ENCODE measurements at places on chromosomes 4 and X. TPM values are rescaled to one million over a fixed set of nuclear protein-coding genes. Genes with fewer than 3 reads are reported as not detected.

GRCh38 chr4:176210579-176211296 lies 15.4 kb upstream of the SPATA4 start:
- DNase-seq = no peak

DNA sequence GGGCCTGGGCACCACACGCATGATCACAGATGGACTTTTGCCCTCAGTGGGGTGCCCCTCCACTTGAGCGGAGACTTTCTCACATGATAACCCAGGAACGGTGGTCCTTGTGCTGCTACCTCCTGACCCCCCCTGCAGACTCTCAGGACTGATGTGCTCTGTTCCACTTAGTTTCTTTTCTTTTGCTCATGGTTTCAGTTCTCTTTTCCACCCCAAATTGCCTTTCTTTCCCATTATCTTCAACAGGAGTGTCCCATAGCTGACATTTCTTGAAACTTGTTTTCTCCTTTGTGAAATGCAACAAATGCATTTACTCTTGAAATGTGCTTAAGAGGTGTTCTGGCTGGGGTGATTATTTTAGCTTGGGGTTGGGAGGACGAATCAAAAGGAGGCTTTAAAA lies 9.0 kb downstream of the MPC1L start:
- DNase-seq = no peak

- DNase-seq = no peak
These were observed 46.5 kb downstream of the HADH start for GRCh38 chr4:108036213-108036612.

Gene CT55
- not detected for total RNA-seq
